Upper lobe of right lung (tissue), 1 donor: ENCODE measurements at places on chromosomes 11 and 22. TPM values are rescaled to one million over a fixed set of nuclear protein-coding genes. Genes with fewer than 3 reads are reported as not detected.

GRCh38 chr11:119843877-119844276, 114.9 kb upstream of the NECTIN1 start:
- H3K36me3 ChIP-seq, result no peaks in the 10 kb centered on the region
- no peak for DNase-seq
- H3K27me3 ChIP-seq, result peaks cover 5% of the 10 kb centered on the region
- H3K4me3 ChIP-seq, result no peak overlapping the region

- H3K27ac ChIP-seq, result peak overlapping the region; percentile 48
- H3K4me1 ChIP-seq, result peaks cover 36% of the 10 kb centered on the region
- DNase-seq, result no peak
- no peaks in the 10 kb centered on the region for H3K36me3 ChIP-seq
- no peak overlapping the region for H3K4me3 ChIP-seq
Observed at GRCh38 chr11:76802151-76802550, 19.0 kb downstream of the TSKU start.

DNA sequence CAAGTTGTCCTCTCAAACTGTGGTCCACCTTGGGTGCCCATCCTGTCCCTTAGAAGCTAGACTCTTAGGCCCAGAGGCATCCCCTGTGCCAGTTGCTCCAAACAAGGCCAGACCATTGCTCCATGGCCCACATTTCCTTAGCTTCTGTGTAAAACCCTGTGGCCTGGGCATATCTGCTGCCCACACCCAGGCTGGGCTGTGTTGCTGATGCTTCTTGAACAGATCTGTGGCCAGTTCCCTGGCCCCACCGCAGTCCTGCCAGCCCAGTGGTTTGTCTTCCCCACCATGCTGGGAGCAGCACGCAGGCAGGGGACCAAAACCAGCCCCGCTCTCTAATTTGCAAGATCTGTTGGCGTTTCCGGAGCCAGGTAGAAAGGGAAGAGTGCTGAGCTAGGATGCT, 72.2 kb downstream of the CSNK2A3 start:
- no peaks in the 10 kb centered on the region for H3K27me3 ChIP-seq
- no peak overlapping the region for H3K27ac ChIP-seq
- DNase-seq, result no peak
- H3K36me3 ChIP-seq, result no peaks in the 10 kb centered on the region
- H3K4me3 ChIP-seq, result no peak overlapping the region

GRCh38 chr11:132631989-132632388, 900.3 kb downstream of the OPCML start:
- DNase-seq, result no peak
- H3K36me3 ChIP-seq, result no peaks in the 10 kb centered on the region
- H3K4me1 ChIP-seq, result no peaks in the 10 kb centered on the region
- H3K4me3 ChIP-seq, result no peak overlapping the region

DNA sequence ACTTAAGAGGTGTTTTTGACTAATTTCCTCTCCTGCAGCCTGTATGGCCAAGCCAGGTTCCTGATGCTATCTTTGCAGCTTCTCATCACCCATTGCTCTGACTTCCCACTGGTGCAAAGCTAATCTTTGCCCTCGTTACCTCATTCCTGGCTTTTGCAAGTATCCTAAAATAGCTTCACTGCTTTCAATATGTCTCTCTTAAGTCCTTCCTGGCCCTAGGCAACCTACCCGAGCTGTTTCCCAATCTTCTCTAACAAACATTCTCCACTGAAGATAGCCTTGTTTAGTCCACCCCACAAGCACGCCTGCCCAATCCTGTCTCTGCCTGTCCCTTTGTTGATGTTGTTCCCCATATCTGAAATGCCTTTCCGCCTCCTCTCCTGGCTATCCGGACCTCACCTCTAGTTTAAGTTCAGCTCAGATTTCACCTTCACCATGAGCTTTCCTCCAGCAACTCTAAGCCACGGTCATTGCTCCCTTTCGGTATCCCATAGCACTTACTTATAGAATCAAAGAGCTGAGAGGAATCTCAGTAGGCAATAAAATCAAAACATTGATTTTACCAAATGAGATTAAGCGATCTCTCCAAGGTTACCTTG, 30.1 kb upstream of the CECR2 start:
- no peaks in the 10 kb centered on the region for H3K36me3 ChIP-seq
- no peaks in the 10 kb centered on the region for H3K4me1 ChIP-seq
- H3K4me3 ChIP-seq, result no peak overlapping the region
- no peak for DNase-seq
- no peaks in the 10 kb centered on the region for H3K27me3 ChIP-seq
- H3K27ac ChIP-seq, result no peak overlapping the region

- H3K4me3 ChIP-seq, result no peak overlapping the region
- no peak for DNase-seq
- H3K27me3 ChIP-seq, result no peaks in the 10 kb centered on the region
Observed at GRCh38 chr11:44774731-44775130, 48.0 kb downstream of the TSPAN18 start.

GRCh38 chr22:48961705-48962104, 866.0 kb downstream of the BRD1 start:
- peaks cover 18% of the 10 kb centered on the region for H3K27me3 ChIP-seq
- H3K4me1 ChIP-seq, result no peaks in the 10 kb centered on the region
- no peak overlapping the region for H3K27ac ChIP-seq
- no peaks in the 10 kb centered on the region for H3K36me3 ChIP-seq

GRCh38 chr11:103744496-103745153, 291.8 kb upstream of the DDI1 start:
- no peaks in the 10 kb centered on the region for H3K36me3 ChIP-seq
- H3K27ac ChIP-seq, result no peak overlapping the region
- DNase-seq, result no peak
- no peaks in the 10 kb centered on the region for H3K4me1 ChIP-seq
- H3K27me3 ChIP-seq, result no peaks in the 10 kb centered on the region
- H3K4me3 ChIP-seq, result no peak overlapping the region

- no peak overlapping the region for H3K4me3 ChIP-seq
- peak overlapping the region; percentile 45 for H3K27ac ChIP-seq
- peaks cover 27% of the 10 kb centered on the region for H3K4me1 ChIP-seq
- no peaks in the 10 kb centered on the region for H3K36me3 ChIP-seq
Observed at GRCh38 chr11:19577391-19577975, 135.2 kb upstream of the NAV2 start.

Gene OMP
- not detected for total RNA-seq

Gene UPB1
- 1.5 TPM for total RNA-seq

Gene DCPS
- 15.5 TPM for total RNA-seq

Gene USH1C
- total RNA-seq, result not detected

Gene SCGB1C1
- not detected for total RNA-seq
